Endodermal cell (in vitro differentiated cells): ENCODE measurements at places on chromosomes 1 and 21.

DNA sequence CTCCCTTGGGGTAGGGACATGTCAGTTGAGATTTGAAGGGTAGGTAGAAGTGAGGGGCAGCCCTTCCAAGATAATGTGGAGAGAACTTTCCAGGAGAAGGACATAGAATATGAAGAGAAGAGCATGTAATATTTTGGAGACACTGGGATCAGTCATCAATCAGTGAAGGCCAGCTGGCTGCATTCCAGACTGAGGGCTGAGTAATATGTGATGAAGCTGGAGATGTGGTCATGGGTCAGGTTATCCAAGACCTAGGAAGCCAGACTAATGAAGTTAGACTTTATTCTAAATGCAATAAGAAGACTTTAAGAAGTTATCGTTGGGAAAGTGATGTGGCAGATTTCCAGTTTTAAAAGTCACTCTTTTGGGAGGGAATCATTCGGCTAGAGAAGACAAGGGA lies 262.0 kb downstream of the HMCN1 start:
- no peak overlapping the region for H3K27ac ChIP-seq
- no peak overlapping the region for H3K4me3 ChIP-seq
- DNase-seq: no peak
- H3K36me3 ChIP-seq: no peaks in the 10 kb centered on the region
- H3K27me3 ChIP-seq: no peaks in the 10 kb centered on the region

DNA sequence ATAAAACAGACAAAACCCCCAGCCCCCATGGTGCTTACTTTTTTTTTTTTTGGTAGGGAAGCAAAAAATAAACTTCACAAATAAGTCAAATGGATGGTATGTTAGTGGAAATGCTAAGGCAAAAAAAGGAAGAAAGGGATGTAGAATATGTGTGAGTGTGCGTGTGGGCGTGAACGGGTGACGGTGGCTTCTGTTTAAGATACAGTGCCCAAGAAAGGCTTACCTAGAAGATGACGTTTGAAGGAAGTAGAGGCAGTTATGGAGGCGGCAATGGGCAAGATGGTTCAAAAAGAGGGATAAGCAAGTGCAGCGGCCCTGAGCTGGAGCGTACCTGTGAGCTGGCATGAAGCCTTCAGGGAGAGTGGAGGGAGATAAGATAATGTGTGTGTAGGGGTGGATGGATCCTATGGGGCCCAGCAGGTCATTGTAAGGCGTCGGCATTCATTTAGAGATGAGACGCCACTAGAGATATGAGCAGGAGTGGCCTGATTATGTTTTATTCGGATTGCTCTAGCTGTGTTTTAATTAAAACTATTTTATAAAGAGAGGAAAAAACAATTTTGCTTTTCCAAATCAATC lies 19.9 kb downstream of the LEPR start:
- no peak overlapping the region for H3K4me3 ChIP-seq
- no peak for DNase-seq
- no peaks in the 10 kb centered on the region for H3K4me1 ChIP-seq
- no peaks in the 10 kb centered on the region for H3K27me3 ChIP-seq

- no peaks in the 10 kb centered on the region for H3K27me3 ChIP-seq
- peaks cover 14% of the 10 kb centered on the region for H3K4me1 ChIP-seq
- DNase-seq: no peak
- no peak overlapping the region for H3K27ac ChIP-seq
These were observed 23.2 kb upstream of the SLC2A1 start for GRCh38 chr1:42981871-42982270.

- no peaks in the 10 kb centered on the region for H3K36me3 ChIP-seq
- H3K27me3 ChIP-seq: no peaks in the 10 kb centered on the region
- H3K4me3 ChIP-seq: no peak overlapping the region
- no peak overlapping the region for H3K27ac ChIP-seq
- no peak for DNase-seq
These were observed 17.4 kb downstream of the LGR6 start for GRCh38 chr1:202210969-202211368.
